ENCODE measurements at places on chromosomes 7 and 10.

GRCh38 chr7:158646766-158647474 is 57.7 kb downstream of the NCAPG2 start:
- DNase-seq: no peak

- no peak for DNase-seq
Measured at GRCh38 chr10:58796242-58796641, 283.6 kb downstream of the BICC1 start.

- no peak for DNase-seq
Measured at GRCh38 chr10:25522946-25523608, 348.3 kb downstream of the GPR158 start.

- no peak for DNase-seq
Measured at GRCh38 chr7:133110312-133110711, 28.4 kb upstream of the CHCHD3 start.

- DNase-seq: no peak
Measured at GRCh38 chr7:30249316-30249715, 35.1 kb upstream of the ZNRF2 start.

DNA sequence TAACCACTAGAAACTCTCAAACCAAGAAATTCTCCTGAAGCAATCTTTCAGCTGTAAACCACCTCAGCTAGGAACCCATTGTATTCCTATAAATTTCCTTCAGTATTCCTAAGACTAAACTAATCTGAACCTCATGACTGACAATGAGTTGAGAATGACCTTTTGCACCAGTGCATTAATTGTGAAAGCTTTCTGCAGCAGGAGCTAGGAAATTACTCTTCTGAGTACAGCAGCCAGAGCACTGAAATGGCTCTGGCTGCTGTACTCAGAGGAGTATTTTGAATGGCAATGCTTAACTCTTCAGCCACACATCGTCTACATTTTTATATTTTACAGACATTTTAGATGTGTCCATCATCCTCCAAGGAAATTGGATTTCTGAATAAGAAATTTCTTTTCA is 109.7 kb downstream of the PCDH15 start:
- DNase-seq: no peak

DNA sequence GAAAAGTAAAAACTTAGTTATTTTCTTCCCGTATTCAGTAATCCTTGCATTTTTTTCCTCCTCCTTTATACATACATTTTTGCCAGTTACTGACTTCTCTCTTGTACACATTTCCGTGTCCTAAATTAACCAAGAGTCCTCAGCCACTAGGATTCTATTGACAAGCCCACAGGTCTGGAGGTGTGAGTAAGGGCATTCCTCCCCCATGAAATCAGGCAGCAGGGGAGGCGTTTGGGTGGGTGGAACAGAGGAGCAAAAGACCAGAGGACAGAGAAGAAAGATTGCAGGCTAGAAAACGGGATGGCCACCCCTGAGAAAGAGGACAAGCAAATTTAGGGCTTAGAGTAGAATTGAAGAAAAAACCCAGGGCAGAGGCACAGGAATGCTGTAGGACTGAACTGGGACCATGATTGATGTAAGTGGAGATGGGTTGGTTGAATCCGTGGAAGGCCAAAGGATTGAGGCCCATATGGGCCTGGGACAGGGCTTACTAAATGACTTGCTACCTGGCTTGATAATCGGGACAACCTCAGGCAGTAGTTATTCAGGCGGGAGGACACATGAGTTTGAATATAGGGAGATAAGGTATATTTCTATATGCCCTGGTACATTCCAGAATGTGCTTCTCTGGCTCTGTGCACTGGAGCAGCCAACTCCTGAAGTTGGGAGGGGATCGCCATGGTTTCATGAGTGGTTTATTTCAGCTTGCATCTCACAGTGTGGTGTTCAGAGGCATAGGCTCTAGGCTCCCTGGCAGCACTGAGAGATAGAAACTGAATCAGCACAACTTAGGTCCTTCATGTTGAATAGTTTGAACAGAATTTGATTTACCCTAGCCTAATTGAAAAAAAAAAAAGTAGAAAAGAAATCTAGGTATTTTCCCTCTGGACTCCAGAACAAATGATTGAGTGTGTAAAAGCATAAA is 28.0 kb downstream of the IKZF1 start:
- DNase-seq: no peak

Data from naive B cell (primary cell).